ENCODE measurements at places on chromosomes 2 and 18. TPM values are rescaled to one million over a fixed set of nuclear protein-coding genes. Genes with fewer than 3 reads are reported as not detected.

- H3K27ac ChIP-seq = no peak overlapping the region
These were observed 272.6 kb upstream of the NT5C1B start for GRCh38 chr2:18861951-18862350.

DNA sequence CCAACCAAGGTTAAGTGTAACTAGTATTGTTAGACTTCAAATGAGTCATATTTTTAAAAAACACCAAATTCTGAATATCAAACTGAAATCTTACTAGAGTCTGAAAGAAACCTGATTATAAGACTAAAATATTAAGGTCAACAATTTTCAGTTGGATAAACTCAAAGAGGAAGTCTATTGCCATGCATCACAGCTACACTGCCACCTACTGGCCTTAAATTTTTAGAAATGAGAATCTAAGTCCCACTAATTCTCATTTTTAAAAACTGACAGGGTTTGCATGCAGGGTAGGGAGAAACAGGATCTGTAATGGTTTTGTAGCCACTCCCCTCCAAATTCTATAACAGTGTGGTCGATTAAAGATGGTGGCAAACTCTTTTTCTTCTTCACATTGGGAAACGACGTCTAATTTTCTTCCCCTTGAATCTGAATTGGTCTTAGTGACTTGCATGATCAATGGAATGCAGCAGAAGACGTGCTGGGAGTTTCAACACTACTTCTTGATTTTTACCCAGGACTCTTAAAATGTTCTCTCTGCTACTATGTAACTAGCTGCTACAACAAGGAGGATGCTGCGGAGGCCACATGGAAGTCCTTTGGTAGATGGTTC is 176.1 kb upstream of the SESTD1 start:
- H3K27ac ChIP-seq = no peak overlapping the region
- no peaks in the 10 kb centered on the region for H3K4me1 ChIP-seq
- peaks cover 2% of the 10 kb centered on the region for H3K27me3 ChIP-seq
- no peak overlapping the region for H3K4me3 ChIP-seq
- H3K36me3 ChIP-seq = no peaks in the 10 kb centered on the region

DNA sequence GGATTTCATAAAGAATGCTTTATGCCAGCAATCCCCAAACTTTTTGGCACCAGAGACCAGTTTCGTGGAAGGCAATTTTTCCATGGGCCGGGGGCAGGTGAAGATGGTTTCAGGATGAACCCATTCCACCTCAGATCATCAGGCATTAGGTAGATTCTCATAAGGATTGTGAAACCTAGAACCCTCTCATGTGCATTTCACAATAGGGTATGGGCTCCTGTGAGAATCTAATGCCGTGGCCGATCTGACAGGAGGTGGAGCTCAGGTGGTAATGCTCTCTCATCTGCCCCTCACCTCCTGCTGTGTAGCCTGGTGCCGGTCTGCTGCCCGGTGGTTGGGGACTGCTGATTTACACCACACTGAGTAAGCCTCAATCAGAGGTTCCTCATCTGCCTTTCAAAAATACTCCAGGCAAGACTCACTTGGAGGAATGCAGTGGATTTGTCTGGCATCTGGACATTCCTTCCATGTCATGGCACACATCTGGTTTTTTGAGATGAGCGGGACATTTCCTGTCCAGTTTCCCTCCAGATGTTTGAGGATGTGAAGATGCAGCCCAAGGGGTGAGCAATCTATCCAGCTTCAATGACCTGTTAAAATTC is 185.8 kb downstream of the VAPA start:
- H3K4me3 ChIP-seq = no peak overlapping the region
- H3K27me3 ChIP-seq = peaks cover 12% of the 10 kb centered on the region
- DNase-seq = no peak
- no peaks in the 10 kb centered on the region for H3K4me1 ChIP-seq
- H3K36me3 ChIP-seq = no peaks in the 10 kb centered on the region

MOCOS gene
- total RNA-seq = 0.85 TPM

CAPN14 gene
- total RNA-seq = 0.23 TPM
